Activated CD8-positive, alpha-beta T cell treated with anti-CD3 and anti-CD28 coated beads, Interleukin-2, amount 10 ng/mL, durations not matched to agents 7 days and 5 days (primary cell): ENCODE measurements at places on chromosomes 16 and 17.

DNA sequence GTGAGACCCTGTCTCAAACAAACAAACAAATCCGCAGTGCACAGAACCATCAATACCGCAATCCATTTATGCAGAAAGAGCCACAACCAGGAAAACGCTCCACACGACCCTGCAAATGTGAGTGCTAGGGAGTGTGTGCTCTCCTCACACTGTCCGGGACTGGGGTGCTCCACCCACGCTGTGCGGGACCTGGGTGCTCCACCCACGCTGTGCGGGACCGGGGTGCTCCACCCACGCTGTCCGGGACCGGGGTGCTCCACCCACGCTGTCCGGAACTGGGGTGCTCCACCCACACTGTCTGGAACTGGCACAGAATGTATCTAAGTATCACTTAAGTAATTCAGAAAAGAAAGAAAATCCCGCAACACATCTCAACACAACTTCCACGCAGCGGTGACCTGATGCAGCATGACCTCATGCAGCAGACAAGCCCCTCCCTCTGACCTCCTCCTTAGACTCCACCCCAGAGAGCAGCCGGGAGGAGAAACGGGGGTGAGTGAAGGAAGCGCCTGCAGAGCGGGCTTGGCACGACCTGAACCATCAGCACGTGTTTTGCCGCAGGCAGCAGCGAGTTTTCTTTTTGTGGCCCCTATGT is 38.5 kb downstream of the ZNF276 start:
- H3K27me3 ChIP-seq = no peaks in the 10 kb centered on the region
- DNase-seq = no peak
- H3K4me3 ChIP-seq = no peak overlapping the region
- H3K27ac ChIP-seq = peak overlapping the region; percentile 87
- H3K36me3 ChIP-seq = peaks cover 76% of the 10 kb centered on the region

DNA sequence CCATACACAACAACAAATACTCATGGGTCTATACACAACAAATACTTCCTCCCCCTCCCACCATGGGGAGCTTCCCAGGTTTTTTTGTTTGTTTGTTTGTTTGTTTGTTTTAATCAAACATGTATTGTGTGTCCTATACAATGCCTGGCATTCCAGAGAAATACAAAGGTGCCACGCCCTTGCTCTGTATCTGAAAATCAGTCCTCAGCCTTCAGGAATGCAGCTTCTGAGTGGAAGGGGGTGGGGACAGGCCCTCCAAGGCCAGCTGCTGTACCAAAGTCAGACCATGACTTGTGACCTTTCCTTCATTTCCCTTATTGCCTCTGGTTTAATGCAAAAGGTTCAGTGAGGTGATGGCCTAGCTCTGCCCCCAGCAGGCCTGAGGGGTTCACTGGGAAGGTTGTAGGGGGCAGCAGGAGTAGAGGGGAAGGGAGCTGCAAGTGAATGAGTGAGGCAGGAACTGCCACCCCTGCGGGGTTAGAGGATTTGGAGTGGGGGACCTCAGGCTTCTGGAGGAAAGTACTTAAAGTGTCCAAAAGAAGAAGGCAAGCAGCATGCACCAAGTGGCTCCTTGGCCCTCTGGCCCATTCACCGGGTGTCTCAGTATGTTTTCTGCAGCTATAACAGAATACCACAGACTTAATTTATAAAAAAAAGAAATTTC is 105.2 kb downstream of the CLEC16A start:
- H3K27me3 ChIP-seq = no peaks in the 10 kb centered on the region
- no peak overlapping the region for H3K27ac ChIP-seq
- no peak for DNase-seq
- peaks cover 95% of the 10 kb centered on the region for H3K4me1 ChIP-seq
- H3K4me3 ChIP-seq = no peak overlapping the region

DNA sequence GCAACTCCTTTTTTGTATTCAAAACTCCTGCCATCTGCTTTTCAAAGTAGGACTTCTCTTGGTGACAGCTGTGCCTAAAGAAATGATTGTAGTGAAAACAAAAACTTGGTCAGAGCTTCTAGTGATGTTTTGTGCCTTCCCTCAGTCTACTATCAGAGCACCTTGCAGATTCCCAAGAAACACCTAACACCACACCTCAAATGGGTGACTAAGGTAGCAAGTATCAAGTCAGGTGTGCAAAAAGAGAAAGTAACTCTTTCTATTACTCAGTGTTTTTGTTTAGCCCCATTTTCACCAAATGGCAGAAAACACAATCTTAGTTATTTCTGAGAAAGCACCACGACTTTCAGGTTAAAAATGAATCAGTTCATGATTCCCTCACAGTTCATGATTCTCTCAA is 2.0 kb upstream of the PMFBP1 start:
- H3K4me3 ChIP-seq = no peak overlapping the region
- H3K27ac ChIP-seq = no peak overlapping the region
- H3K27me3 ChIP-seq = no peaks in the 10 kb centered on the region
- DNase-seq = no peak
- peaks cover 3% of the 10 kb centered on the region for H3K36me3 ChIP-seq
- H3K4me1 ChIP-seq = peaks cover 4% of the 10 kb centered on the region

DNA sequence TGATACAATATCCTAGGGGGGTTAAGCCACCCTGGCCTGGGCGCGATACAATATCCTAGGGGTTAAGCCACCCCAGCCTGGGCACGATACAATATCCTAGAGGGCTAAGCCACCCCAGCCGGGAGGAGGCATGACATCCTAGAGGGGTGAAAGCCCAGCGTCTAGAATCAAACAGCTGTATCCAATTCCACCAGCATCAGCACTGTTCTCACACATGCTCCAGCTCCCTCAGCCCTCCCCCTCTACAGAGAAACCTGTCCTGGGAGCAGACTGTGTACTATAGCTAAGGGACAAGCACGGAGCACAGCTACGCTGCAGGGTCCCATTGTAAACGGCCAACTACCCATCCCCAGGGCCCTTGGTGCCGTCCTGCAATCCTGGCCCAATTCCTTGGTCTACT is 6.2 kb downstream of the GINS2 start:
- peaks cover 21% of the 10 kb centered on the region for H3K4me1 ChIP-seq
- no peak for DNase-seq
- H3K4me3 ChIP-seq = no peak overlapping the region
- H3K27me3 ChIP-seq = no peaks in the 10 kb centered on the region
- H3K36me3 ChIP-seq = peaks cover 55% of the 10 kb centered on the region

- H3K36me3 ChIP-seq = peaks cover 77% of the 10 kb centered on the region
- H3K27ac ChIP-seq = no peak overlapping the region
- no peak for DNase-seq
- peaks cover 20% of the 10 kb centered on the region for H3K4me1 ChIP-seq
Measured at GRCh38 chr17:80291691-80292487, 31.2 kb downstream of the RNF213 start.

- peak overlapping the region; percentile 86 for H3K27ac ChIP-seq
- H3K27me3 ChIP-seq = no peaks in the 10 kb centered on the region
- peaks cover 62% of the 10 kb centered on the region for H3K36me3 ChIP-seq
- peak; percentile 89 for DNase-seq
Measured at GRCh38 chr17:45218895-45219661, 2.6 kb upstream of the FMNL1 start.

GRCh38 chr17:56478836-56479447 is 114.6 kb upstream of the NOG start:
- H3K36me3 ChIP-seq = no peaks in the 10 kb centered on the region
- H3K27ac ChIP-seq = no peak overlapping the region
- no peak overlapping the region for H3K4me3 ChIP-seq

- no peak overlapping the region for H3K27ac ChIP-seq
- H3K4me1 ChIP-seq = peaks cover 5% of the 10 kb centered on the region
- DNase-seq = no peak
- H3K4me3 ChIP-seq = peak overlapping the region; percentile 46
Measured at GRCh38 chr16:49280841-49281371, 732 bp downstream of the CBLN1 start.
